ENCODE measurements at places on chromosomes 2 and 18. TPM values are rescaled to one million over a fixed set of nuclear protein-coding genes. Genes with fewer than 3 reads are reported as not detected.

DNA sequence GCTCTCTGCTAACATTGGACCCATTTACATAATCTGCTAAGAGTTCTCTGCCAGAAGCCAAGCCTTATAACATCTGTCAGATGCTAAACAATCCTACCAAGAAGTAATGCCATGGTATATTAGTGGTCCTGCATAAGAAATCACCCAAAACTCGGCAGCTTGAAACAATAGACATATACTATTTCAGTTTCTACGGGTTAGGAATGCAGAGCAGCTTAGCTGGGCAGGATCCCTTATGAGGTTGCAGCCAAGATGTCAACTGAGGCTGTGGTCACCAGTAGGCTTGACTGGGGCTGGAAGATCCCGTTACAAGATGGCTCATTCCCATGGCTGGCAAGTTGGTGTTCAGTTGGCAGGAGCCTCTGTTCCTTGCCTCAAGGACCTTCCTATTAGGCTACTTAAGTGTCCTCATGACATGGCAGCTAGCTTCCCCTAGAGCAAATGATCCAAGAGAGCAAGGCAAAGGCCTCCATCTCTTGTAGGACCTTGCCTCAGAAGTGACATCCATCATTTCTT, 25.1 kb upstream of the SOS1 start:
- DNase-seq = no peak

- DNase-seq = peak; percentile 89
These were observed 67.8 kb upstream of the EPAS1 start for GRCh38 chr2:46229134-46230063.

- no peak for DNase-seq
These were observed 83.3 kb downstream of the EML4 start for GRCh38 chr2:42252464-42252863.

- peak; percentile 20 for DNase-seq
These were observed 323.4 kb upstream of the RBMS1 start for GRCh38 chr2:160816916-160817499.

- peak; percentile 68 for DNase-seq
These were observed 31.6 kb downstream of the CYBRD1 start for GRCh38 chr2:171553858-171554257.

DNA sequence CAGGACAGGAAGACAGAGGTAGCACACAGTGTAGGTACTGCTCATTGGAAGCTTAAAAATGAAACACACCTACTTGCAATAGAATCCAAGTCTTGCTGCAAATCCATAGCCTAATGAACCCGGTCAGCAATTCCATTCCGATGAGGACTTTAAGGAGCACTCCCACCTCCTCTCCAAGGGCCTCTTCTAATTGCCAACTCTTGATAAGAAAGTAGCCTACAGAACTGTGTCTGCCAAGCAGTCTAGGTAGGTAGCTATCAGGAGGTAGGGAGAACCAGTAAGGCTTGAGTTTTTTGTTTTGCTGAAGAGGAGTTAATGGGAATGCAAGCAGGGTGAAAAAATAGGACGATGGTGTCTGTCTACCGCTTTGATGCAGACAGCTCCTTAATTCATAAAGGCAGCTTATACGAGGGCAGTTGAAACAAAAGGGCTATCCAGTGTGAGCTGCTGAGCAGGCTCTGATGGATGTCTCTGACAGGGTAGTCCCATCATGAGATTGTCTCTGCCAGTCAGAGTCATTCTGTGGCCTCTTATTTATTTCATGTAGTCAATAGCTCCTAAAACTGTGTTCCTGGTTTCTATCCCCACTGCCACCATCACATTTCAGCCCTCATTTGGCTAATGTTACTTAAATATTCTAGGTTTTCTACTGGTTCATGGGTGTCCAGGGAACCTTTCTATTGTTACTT, 155.6 kb upstream of the DNMT3A start:
- DNase-seq = no peak

The RPRM gene
- 0.40 TPM for total RNA-seq

DNA sequence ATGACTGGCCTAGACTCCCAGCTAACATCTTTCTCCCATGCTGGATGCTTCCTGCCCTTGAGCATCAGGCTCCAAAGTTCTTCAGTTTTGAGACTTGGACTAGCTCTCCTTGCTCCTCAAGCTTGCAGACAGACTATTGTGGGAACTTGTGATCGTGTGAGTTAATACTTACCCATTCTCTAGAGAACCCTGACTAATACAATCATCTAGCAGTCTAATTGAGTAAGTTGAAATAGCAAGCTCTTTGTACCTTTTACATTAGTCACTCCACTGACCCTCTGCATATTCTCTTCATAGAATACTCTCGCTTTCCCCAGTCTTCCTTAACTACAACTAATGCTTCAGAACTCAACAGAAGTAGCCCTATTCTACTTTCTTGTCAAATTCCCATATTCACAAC, 434.6 kb upstream of the NXPH2 start:
- DNase-seq = no peak

DNA sequence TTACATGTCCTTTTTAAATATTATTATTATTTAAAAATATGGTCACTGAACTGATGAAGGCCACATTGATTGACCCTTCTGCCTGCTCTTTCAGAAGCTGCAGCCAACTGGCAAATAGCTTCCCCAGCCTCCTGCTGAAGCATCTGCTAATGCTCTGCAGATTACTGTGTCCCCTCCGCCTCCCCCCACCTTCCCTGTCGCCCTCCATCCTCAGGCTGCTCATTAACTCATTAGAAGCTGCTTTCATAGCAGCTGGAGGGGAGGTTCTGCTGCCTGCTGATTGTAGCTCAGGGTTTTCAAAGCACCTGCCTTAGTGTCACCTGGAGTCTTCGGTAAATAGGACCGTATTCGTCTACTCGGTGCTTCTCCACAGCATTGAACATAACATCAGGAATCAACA, 24.8 kb upstream of the LMAN1 start:
- no peak for DNase-seq

- no peak for DNase-seq
These were observed 70.2 kb upstream of the GALNT3 start for GRCh38 chr2:165864296-165864695.

The PHLPP1 gene
- total RNA-seq = 4.8 TPM

- DNase-seq = peak; percentile 38
These were observed 93.4 kb downstream of the DOCK10 start for GRCh38 chr2:224948859-224949258.

- peak; percentile 62 for DNase-seq
These were observed 95.8 kb upstream of the FOSL2 start for GRCh38 chr2:28296904-28297303.

GRCh38 chr2:65529419-65529818, 97.0 kb upstream of the SPRED2 start:
- DNase-seq = no peak

DNA sequence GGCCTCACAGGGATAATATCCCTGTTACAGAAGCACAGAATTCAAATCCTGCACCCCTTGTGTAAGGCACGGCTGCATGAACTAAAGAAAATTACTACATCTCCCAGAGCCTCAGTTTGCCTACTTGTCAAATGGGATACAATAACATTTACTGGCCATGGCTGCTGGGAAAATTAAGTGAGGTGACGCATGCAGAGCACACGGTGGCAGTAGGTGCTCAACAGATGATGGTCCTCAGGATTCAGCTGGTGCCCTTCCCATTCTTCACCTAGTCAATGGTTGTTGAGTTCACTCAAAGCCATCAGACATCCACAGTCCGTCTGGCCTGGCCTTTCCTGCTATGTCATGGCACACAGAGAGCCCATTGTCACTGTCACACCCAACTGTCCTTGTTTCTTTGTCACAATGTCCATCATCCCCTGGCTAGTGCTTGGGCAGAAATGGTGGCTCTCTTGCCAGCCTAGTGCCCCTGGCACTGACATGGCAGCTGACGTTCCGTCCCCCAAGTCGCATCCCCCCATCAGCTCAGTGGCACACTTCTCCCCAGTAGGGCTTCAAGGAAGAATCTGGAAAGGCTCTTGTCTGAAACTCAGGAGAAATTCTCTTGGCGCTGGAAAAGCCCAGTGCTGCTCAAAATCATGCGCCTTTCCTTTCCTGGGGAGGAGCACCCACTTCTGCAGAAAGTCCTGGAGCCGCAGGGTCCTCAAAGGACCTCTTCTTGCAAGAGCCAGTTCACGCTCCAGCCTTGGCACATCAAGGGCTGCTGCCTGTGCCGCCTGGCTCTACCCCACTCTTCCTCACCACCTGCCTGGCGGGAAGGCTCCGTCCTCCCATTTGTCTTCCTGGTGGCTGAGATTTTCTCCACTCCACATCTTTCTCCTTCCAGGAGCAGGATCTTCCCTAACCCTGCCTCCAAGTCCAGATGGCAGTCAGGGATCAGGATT, 55.9 kb upstream of the SLC66A3 start:
- no peak for DNase-seq

The GDF7 gene
- 0.11 TPM for total RNA-seq

DNA sequence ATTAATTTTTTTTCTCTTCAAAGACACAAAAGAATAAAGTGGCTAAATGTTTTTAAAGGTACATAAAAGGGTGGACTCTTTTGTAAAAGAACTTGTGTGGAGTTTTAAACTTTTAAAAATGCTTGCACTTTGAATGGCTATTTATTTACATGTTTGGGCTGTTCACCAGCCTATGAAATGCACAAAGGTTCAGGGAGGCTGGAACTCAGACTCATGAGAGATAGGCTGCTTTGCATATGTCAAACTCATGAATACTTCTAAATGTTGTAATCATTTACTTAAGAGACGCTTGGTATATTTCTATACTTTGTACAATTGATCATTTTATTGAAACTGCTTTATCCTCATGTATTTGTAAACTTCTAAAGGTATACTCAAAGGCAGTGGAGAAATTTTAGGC, 79.9 kb downstream of the ZEB2 start:
- no peak for DNase-seq

DNA sequence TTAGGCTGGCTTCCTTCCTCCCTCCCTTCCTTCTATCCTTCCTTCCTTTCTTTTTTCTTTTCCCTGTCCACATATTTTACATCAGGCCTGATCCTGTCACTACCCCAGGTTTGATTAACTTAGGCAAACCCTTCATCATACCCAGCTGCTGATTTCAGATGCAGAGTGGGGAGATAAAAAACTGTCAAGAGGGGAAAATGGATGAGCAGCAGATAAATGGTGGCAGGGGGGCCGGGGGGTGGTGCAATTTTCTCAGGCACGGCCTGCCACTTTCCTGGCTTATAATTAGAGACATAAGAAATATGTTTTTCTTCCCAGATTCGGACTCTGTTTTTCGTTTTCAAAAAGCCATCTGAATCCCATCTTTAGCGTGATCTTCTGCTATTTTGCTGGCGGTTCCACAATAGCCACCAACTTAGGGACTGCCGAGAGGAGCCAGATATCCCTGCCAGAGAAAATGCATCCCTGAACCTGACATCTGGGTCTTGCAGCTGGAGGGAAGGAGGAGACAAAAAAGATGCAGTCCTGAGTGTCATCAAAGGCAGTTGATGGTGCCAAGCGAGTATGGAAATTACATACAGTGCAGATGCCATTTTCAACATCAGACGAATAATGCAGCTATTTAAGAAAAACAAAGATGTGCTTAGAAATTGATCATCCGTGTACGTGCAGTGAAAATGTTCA, 49.9 kb downstream of the CXCR4 start:
- DNase-seq = no peak

GRCh38 chr2:110216199-110216598, 3.9 kb upstream of the MTLN start:
- DNase-seq = no peak

- DNase-seq = no peak
These were observed 475.6 kb downstream of the TDRD15 start for GRCh38 chr2:21599417-21599816.

DNA sequence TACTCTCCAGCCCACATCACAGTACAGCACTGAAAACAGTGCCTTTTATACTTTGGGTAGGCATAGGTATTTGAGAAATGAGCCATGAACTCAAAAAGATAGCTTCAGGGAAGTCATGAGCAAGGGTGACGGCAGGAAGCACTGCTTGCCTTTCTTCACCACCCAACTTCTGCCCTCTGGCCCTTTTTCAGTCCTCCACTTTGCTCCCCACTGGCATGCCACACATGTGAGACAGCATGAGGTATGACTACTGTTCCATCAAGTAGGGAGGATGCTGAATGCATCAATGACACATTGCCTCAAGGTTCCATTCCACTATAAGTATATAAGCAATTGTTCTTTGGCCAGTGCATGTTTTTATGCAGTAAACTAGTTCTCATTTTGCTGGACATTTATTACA, 373.0 kb downstream of the NRXN1 start:
- no peak for DNase-seq

- DNase-seq = peak; percentile 67
These were observed 187.7 kb downstream of the IRS1 start for GRCh38 chr2:226611944-226612318.

- no peak for DNase-seq
These were observed 680 bp downstream of the ASNSD1 start for GRCh38 chr2:189661957-189662321.

The KCNG2 gene
- not detected for total RNA-seq

- DNase-seq = no peak
These were observed 167.4 kb downstream of the GULP1 start for GRCh38 chr2:188459061-188459460.

- DNase-seq = no peak
These were observed 172.7 kb downstream of the HRH4 start for GRCh38 chr18:24633121-24633520.

DNA sequence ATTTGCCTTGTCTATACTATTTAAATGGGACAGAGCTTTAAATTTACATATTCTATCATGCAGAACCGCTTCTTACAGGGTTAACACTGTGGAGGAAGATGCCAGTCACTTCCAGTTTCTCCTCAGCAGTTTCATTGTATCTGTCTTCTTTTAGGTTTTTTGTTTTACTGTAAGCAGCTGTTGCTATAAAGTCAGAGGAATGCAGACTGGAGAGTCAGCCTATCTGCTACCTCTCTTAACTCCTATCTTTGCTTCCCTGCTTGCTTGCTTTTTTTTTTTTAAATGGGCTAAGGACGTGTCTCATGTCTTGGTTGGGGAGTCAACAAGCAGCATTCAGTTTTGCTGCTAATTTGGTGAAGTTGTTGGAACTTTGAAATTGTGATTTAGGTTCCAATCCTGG, 8.9 kb downstream of the EPC2 start:
- DNase-seq = no peak

Data from Daoy (cell line).